Endothelial cell of umbilical vein (primary cell): ENCODE measurements at places on chromosomes 12 and 14. TPM values are rescaled to one million over a fixed set of nuclear protein-coding genes. Genes with fewer than 3 reads are reported as not detected.

Gene DNAI7
- total RNA-seq = not detected in 2 replicates

Gene RHNO1
- total RNA-seq = 33.8 and 39.9 TPM in 2 replicates

Gene NCAPD2
- 77.3 and 90.1 TPM in 2 replicates for total RNA-seq

Gene DACT1
- 0.27 and 0.37 TPM in 2 replicates for total RNA-seq

Gene GPRC5A
- 17.6 and 22.7 TPM in 2 replicates for total RNA-seq

Gene SLC5A8
- total RNA-seq = not detected in 2 replicates

Gene PTPRQ
- total RNA-seq = not detected in 2 replicates

Gene PTPRO
- not detected in 2 replicates for total RNA-seq

Gene HOMEZ
- total RNA-seq = 11.3 and 11.7 TPM in 2 replicates

Gene NINJ2
- total RNA-seq = 0.75 and 1.4 TPM in 2 replicates

GRCh38 chr12:3988519-3989217 lies 115.5 kb upstream of the PARP11 start:
- no peak for DNase-seq

- no peak for DNase-seq
Observed at GRCh38 chr12:131749618-131750315, 38.9 kb downstream of the SFSWAP start.

DNA sequence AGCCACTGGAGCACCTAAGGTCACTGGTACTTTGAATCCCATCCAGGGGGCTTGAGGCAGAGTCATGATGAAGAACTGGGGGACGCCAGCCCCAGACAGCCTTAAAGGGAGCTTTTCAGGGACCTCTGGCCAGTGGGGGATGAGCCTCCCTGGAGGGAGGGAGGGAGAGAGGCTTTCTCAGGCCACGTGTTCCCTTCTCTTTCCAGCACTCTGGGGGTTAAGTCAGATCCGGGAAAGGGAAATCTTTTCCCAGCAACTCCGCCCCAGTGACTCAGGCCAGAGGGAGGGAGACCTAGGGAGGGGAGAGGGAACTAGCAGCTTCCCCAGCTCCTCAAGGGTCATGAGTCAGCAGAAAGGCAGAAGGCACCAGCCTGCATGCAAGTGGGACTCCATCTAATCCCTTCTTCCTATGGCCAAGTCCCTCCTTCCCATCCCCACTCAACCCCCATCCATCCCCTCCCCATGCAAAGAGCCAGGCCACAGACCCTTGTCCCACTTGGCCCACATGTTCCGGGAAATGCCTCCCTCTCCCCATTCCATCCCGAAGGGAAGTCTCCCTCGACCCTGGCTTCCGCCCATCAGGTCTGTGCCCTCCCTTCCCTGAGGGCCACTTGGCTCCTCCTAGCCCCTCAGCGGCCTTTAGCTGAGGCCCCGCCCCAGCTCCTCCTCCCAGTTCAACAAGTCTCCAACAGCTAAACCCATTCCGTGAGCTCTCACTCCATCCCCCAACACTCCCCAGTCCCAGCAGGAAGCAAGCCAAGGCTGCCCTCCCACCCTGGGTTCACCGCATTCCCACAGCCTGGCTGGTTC lies 5.6 kb downstream of the TNFRSF1A start:
- DNase-seq = peak; percentile 99

DNA sequence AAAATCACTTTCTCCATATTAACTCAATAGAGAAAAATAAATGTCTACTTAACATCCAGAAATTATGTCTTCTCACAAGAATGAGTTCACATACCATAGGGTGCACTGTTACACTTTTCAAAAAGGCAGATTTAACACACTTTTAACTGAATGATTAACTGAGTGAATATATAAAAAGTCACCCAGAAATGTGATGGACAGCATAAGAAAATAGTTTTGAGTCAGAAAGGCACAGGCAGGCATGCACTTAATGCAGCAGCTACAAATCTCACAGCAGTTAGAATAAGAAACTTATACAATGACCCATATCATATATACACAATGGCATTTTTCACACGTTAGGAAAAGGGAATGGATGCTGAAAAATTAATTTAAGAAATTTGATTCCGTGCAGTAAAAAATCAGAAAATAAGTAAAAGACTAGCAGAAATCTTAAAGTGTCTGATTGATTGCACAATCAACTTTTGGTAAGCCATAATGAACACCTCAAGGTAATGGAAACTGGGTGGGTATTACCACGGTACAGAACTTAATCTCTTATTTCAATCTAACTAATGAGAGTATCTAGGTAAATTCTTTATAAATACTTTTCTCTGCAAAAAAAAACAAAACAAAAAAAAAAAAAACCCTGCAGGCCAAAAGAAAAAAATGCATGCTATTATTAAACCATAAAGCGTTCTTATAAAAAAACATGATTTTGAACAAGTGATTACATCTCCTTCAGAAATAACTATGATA lies 3.5 kb downstream of the MED13L start:
- no peak for DNase-seq

GRCh38 chr12:109329686-109330085 lies 18.0 kb upstream of the MYO1H start:
- no peak for DNase-seq

GRCh38 chr12:109304485-109304884 lies 4.6 kb downstream of the FOXN4 start:
- no peak for DNase-seq

DNA sequence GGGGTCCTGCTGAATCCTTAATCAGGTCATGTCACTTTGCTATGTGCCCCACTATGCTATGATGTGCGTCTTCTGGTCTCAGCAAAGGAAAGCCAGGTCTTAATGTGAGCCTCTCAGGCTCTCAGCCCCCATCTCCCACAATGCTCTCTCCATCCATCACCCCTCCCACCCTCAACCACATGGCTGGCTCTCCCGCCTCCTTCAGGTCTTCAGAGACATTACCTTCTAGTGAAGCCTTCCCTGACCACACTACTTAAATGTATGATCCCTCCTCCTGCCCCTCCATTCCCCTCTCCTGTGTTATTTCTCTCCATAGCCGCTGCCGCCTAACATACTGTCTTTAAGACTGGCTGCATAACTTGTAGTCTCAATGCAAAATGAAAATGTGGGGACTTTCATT lies 50.5 kb downstream of the KRT80 start:
- DNase-seq = no peak

- DNase-seq = peak; percentile 45
Observed at GRCh38 chr12:64459394-64459891, 7.5 kb downstream of the TBK1 start.

- DNase-seq = no peak
Observed at GRCh38 chr12:73383584-73384222, 1111.5 kb downstream of the TRHDE start.

GRCh38 chr12:30219047-30219446 lies 435.3 kb upstream of the TMTC1 start:
- no peak for DNase-seq

- no peak for DNase-seq
Observed at GRCh38 chr12:52221070-52221781, 11.8 kb upstream of the KRT7 start.

GRCh38 chr12:2322554-2323120 lies 269.9 kb downstream of the CACNA1C start:
- no peak for DNase-seq

- DNase-seq = no peak
Observed at GRCh38 chr14:24259282-24260025, 3.5 kb downstream of the TGM1 start.

- no peak for DNase-seq
Observed at GRCh38 chr12:15893260-15893659, 11.1 kb downstream of the STRAP start.

DNA sequence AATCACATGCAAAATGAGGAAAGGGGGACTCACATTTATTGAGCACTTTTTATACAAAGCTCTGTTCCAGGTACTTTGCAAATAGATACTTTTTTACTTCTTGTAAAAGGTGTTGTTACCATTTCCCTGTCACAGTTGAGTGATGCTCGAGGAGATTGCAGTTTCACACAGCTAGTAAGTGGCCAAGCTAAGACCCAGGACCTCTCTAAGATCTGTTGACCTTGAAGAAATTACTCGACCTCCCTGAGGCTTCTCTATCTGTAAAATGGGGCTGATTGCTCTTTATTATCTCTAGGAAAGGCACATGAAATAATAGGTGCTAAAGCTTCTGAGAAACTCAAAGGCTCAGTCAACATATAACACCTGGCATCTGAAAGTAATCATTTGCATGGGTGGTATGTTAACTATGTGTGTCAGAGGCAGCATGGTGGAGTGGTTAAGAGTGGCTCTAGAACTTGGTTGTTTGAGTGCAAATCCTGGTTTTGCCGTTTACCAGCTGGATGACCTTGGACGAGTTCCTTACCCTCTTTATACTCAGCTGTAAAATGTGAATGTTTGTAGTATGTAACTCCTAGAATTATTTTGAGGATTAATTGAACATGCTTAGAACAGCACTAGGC lies 41.5 kb downstream of the IFT81 start:
- no peak for DNase-seq

GRCh38 chr12:102631274-102631673 lies 150.9 kb upstream of the IGF1 start:
- DNase-seq = no peak

- no peak for DNase-seq
Observed at GRCh38 chr14:93230539-93230938, 23.5 kb downstream of the UBR7 start.
